ENCODE measurements at places on chromosomes 12 and 14. TPM values are rescaled to one million over a fixed set of nuclear protein-coding genes. Genes with fewer than 3 reads are reported as not detected.

Gene PXN
- total RNA-seq, result 74.1 TPM

DNA sequence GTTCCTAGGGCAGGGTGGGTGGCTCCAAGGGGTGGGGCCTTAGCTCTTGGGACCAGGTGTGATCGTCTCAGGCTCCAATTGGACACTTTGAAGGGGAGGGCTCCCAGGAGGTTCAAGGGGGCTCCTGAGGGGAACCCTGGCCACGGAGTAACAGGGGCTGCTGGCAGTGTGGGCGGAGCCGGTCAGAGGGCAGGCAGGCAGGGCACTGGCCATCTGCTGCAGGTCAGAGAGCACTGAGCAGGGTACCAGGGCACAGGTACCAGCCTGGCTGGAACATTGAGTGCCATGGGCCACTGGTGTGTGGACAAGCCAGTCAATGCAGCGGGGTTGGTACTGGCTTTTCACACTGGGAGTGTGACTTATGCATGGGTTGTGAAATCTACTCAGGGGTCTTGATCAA is 32.2 kb downstream of the SYNE3 start:
- H3K4me1 ChIP-seq, result peaks cover 7% of the 10 kb centered on the region
- no peak for DNase-seq
- peak overlapping the region; percentile 94 for H3K27ac ChIP-seq
- H3K36me3 ChIP-seq, result no peaks in the 10 kb centered on the region
- no peak overlapping the region for H3K4me3 ChIP-seq
- H3K27me3 ChIP-seq, result no peaks in the 10 kb centered on the region

- no peaks in the 10 kb centered on the region for H3K4me1 ChIP-seq
- DNase-seq, result no peak
- H3K4me3 ChIP-seq, result no peak overlapping the region
- H3K27me3 ChIP-seq, result no peaks in the 10 kb centered on the region
- no peaks in the 10 kb centered on the region for H3K36me3 ChIP-seq
These were observed 44.5 kb upstream of the EEA1 start for GRCh38 chr12:92973614-92974013.

DNA sequence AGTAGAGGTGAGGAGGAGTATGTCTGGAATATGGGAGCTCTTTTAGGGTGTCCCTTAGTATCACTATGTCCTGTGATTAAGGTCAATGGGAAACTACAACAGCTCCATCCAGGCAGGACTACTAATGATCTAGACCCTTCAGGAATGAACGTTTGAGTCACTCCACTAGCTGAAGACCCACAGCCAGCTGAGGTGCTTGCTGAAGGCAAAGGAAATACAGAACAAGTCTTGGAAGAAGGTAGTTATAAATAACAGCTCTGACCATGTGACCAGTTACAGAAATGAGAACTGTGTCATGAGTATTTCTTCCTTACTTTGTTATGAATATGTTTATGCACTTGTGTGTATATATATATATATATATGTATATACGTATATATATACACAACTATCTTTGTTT is 40.5 kb upstream of the USP44 start:
- no peaks in the 10 kb centered on the region for H3K27me3 ChIP-seq
- H3K4me3 ChIP-seq, result no peak overlapping the region
- DNase-seq, result no peak
- H3K4me1 ChIP-seq, result no peaks in the 10 kb centered on the region
- no peak overlapping the region for H3K27ac ChIP-seq
- no peaks in the 10 kb centered on the region for H3K36me3 ChIP-seq

GRCh38 chr12:49776858-49777257 is 35.5 kb downstream of the TMBIM6 start:
- H3K4me1 ChIP-seq, result no peaks in the 10 kb centered on the region
- H3K27me3 ChIP-seq, result no peaks in the 10 kb centered on the region
- H3K36me3 ChIP-seq, result no peaks in the 10 kb centered on the region
- H3K4me3 ChIP-seq, result no peak overlapping the region
- H3K27ac ChIP-seq, result no peak overlapping the region
